Activated T-cell treated with anti-CD3 and anti-CD28 coated beads, Interleukin-2, amount 50 U/mL, for 4 hours (primary cell): ENCODE measurements at places on chromosomes 2 and 18.

GRCh38 chr18:62928326-62928725 is 213.0 kb downstream of the PHLPP1 start:
- DNase-seq, result no peak

GRCh38 chr18:43276491-43276890 is 799 bp downstream of the SYT4 start:
- DNase-seq, result no peak

- DNase-seq, result no peak
Observed at GRCh38 chr2:170026361-170026760, 151.6 kb upstream of the MYO3B start.

DNA sequence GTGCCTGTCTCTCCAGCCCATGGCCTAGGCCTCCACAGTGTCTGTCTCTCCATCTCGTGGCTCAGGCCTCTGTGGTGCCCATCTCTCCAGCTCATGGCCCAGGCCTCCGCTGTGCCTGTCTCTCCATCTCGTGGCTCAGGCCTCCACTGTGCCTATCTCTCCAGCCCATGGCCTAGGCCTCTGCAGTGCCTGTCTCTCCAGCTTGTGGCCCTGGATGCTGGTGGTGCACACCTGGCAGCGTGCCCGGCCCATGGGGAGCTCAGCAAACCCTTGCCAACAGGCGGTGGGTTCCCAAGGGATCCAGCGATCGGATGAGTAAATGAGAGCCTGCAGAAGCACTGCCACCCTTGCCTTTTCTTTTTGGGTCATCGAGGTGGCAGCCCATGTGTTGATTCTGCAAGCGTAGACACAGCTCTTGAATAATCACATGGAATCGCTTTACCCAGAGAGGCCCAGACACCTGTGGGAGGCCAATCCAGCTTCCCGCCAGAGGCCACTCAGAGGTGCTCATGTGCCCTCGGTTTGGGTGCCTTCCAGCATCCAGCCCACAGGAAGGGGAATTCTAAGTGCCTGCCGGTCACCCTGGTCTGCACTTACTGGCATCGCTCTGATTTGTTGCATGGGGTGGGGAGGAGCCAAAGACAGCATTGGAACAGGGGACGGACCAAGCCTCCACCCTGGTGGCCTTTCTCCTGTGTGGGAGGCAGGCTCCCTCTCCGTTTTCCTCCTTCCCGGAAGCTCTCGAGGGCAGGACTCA is 101.8 kb upstream of the HDAC4 start:
- no peak for DNase-seq

GRCh38 chr2:111675419-111676194 is 208.4 kb downstream of the ANAPC1 start:
- no peak for DNase-seq

DNA sequence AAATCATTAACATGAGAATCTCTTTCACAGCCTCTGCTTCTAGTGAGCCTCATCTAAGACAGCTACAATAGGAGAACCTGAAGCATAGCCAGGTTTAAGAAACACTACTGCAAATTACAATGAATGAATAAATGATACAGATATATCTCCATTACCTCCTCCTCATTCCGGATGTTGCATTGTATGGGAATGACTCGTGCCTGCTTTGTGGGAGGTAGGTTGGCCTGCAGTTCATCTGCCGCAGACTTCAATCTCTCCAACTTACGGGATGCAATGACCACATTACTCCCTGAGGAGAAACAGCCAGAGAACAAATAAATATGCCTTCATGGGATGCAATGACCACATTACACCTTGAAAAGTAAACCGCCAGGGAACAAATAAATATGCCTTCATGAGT is 15.4 kb downstream of the PECR start:
- DNase-seq, result no peak

GRCh38 chr2:203535078-203535783 is at the start of gene RAPH1:
Gene RAPH1, minus strand, starts transcription at chr2:203535301. Its CDS starts 39,948 bp downstream, at chr2:203495353.
- DNase-seq, result peak; percentile 63

DNA sequence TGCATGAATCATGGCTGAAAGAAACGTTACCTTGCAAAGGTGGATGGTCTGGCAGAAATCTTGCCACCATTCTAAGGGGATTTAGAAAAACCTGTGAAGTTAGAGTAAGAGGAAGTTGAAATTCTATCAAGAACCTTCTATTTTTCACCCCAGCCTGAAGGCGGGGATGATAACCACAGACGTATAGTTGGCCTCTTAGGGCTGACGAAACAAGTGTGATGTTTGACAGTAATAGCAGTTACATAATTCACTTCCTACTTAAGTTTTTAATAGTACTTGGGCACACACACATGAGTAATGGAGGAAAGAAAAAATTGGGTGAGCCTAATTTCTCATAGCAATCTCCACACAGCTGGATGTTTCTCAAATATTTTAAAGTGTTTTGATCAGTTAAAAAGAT is 336.6 kb upstream of the SALL3 start:
- no peak for DNase-seq

GRCh38 chr2:27313882-27314645 is 5.8 kb upstream of the UCN start:
- DNase-seq, result no peak

DNA sequence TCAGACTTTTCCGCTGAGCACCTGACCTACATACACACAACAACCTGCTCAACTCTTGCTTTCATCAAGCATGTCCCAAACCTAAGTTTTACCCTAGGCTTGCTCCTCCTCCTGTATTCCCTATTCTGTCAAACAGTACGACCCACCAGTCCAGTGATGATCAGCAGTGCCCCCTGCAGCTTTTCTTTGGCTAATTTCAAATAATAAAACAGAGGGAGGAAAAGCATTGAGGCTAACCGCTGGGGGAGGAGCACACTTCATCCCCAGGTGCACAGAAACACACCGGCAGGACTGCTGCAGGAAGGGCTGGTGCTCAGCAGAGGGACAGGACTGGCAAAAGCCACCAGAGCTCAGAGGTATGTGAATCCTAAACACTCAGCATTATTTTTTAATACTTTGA is 21.2 kb downstream of the E2F6 start:
- no peak for DNase-seq

DNA sequence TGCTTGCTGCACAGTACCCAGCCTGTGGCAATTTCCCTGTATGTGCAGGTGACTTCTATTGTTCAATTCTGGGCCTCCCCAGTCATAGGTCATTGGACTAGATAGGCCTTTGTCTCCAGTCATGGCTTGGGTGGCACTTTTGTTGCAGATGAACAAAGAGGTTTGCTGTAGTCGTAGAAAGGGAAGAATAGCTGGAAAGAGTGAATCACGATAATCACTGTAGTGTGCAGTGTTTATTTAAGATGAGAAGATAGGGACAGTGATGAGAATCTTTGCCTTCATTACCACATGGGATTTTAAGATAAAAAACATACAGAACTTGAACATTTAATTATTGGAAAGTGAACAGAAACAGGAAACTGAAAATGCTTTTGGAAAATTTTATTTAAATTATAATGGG is 156.1 kb upstream of the CYRIA start:
- no peak for DNase-seq

DNA sequence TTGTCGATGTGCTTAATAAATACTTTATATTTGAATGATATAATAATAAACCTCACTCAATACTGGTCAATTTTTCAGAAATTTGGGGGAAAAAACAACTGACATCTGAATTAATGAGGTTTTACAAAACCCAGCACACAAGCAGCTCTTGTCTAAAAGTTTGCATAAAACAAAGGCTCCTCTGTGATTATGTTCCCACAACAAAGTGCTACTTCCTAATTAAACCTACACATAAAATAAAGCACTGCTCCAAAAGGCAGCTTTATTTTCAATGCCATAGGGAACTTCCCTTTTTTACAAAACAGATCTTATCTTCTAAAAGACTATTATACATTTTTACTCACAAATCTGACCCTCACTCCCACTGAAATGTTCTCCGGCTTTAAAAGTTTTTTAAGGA is 47.1 kb downstream of the LAMA1 start:
- no peak for DNase-seq

DNA sequence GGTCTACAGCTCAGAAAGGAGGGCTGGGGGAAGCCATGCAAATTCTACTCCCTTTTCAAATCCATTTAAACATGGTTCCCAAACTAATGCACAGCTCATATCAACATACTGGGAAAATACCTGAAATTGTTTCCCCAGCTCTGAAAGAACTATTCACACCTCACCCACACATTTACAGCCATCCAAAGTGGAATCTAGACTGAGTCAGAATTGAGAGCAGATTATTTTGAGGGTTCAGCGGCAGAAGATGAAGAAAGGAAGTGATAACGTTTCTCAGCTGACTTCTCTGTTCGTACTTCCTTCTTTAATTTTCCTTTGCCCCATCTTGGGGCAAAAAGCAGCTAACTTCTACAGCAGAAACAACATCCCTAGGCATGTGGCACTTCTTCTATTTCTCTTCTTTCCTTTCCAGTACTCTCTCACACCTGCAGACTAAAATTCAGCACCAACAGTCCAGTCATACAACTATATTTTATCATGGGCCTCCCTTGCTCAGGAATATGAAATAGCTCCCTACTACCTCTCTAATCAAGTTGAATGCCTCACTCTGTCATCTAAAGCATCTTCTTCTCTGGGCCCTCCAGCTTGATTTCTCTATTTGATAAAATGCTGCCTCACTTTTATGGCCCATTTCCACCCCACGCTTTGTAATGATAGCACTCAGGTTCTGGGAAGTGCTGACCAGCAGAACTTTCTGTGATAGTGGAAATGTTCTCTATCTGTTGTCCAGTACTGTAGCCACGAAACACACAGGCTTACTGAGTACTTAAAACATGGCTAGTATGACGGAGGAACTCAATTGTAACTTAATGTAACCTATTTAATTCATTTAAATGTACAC is 35.9 kb downstream of the ARHGAP25 start:
- DNase-seq, result no peak

GRCh38 chr2:191333911-191334357 is 88.7 kb downstream of the MYO1B start:
- DNase-seq, result no peak

DNA sequence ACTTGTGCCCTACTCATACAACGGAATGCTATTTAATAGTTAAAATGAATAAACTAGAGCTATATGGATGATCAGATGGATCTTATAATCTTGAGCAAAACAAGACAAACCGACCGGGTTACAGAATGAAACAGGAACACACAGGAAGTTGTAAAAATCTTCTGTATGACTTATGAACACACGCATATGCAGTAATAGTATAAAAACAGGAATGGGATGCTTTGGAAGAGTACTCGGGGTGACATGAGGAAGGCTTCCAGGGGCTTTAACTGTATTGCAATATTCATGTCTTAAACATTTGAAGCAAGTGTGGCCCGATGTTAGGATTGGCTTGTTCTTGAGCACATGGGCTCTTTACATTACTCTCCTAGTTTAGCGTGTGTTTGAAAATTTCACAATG is 14.9 kb upstream of the E2F6 start:
- DNase-seq, result no peak

GRCh38 chr2:165952741-165953211 is 800 bp downstream of the TTC21B start:
- DNase-seq, result no peak

GRCh38 chr2:192500550-192501200 is 305.9 kb upstream of the TMEFF2 start:
- no peak for DNase-seq

DNA sequence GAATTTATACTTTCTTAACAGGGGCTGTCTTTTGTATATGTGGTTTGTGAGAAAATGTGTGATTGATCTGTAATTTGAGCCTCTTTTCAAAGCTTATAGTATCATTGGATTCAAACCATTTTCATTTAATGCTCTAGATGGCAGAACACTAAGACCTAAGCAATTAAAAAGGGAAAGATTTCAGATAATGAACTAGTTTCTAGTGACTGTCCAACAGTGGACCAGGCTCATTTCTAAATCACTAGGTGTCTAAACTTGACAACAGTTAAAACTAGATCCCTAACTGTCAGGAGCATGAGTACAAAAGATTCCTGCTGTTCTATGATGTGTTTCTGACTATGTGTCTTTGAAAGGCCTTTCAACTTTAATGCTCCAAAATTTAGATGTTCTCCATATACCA is 54.6 kb downstream of the ANKRD44 start:
- DNase-seq, result no peak

- no peak for DNase-seq
Observed at GRCh38 chr2:167963899-167964649, 283.3 kb downstream of the STK39 start.

DNA sequence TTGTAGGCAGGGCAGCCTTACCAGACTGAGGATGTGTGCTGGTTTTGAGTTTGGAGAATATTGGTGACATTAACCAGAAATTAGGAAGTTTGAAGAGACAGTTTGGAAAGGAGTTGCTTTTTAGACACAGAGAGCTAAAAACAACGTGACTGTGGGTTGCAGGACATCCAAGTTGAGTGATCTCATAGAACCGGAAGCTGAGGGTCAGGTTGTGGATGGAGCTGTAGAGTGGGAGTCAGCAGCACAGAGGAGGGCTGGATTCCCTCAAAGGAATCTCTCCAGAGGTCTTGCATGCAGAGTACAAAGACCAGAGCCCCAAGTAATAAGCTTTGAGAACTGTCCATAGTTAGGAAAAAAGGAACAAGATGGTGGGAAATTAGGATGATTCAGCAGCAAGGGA is 9.3 kb downstream of the MAPRE3 start:
- no peak for DNase-seq

DNA sequence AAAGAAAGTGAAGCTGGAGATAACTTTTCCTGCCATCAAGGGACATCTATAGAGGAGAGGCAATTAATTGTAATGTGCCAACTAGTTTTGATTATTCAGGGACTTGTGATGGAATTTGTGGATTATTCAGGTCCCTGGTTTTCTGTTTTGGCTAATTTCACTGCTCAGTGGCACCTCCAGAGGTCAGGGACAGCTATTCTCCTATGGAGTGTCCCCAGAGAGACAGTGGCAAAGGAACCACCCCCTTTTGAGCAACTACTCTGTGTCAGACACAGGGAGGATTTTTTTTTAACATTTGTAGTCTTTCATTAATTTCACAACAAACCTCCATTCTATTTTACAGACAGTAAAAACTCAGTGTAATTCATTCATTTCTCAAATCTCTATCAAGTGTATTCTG is 206.0 kb upstream of the SPRED2 start:
- no peak for DNase-seq

DNA sequence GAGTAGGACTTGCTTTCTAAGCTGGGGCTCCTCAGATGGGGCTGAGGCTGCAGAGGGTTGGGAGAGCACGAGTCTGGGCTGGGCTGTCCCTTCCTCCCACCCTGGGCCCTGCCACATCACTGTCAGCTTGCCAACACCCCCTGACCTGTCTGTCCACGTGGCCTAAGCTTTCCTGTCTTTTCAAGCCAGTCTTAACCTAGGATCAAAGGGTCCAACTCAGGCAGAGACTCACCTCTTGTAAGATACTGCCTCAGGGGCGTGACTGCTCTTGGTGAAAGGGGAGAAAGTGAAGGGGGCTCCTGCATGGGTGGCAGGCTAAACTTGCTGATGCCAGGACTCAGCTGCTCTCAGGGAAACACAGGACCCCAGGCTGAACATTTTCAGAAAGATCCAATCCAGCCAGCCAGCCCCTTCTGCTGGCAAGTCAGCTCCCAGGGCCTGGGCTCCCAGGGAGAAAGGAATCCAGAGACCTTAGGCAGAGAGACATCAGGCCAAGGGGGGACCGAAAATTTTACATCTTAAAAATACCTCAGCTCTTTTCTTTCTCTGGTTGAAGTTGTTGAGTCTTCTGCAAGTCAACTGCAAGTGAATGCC is 144.2 kb upstream of the ID2 start:
- DNase-seq, result no peak
